GM23338 (cell line): ENCODE measurements at places on chromosomes 5 and 9. TPM values are rescaled to one million over a fixed set of nuclear protein-coding genes. Genes with fewer than 3 reads are reported as not detected.

SPACA9 gene
- 0.78 and 1.5 TPM in 2 replicates for total RNA-seq

SLF1 gene
- 33.9 and 36.3 TPM in 2 replicates for total RNA-seq

GRCh38 chr9:15570769-15571168 is 17.9 kb downstream of the CCDC171 start:
- DNase-seq: no peak

DNA sequence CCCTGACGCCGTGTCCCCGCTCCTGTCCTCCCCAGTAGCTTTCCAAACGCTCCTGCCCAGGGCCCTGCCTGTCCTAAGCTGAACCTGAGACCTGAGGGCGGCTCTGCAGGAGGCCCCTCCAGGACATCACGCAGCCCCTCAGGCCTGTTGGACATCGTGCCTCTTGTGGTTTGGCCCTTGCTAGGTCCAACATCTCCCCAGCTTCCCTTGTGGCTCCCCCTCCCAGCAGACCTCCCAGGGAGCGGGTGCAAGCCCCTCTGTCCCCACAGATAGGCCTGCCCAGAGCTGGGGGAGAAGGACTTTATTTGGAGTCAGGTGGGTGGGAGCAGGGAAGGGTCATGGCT is 4.1 kb downstream of the OBP2B start:
- no peak for DNase-seq

DNA sequence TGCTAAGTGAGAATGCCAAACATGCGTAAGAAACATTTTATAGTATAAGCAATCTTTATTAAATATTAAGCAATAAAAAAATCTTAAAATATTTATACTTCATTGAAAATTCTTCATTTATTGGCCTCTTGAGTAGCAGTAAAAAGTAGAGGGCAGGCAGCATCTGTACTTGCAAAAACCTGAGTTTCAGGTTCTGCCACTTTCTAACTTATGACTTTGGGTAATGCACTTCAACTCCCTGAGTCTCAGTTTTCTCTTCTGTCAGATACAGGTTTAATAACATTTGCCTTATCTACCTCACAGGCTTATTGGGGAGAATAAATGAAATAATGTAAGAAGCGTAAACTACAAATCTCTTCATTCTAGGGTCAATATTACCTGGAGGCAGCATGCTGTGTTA is 19.8 kb upstream of the MCTP1 start:
- no peak for DNase-seq

DNA sequence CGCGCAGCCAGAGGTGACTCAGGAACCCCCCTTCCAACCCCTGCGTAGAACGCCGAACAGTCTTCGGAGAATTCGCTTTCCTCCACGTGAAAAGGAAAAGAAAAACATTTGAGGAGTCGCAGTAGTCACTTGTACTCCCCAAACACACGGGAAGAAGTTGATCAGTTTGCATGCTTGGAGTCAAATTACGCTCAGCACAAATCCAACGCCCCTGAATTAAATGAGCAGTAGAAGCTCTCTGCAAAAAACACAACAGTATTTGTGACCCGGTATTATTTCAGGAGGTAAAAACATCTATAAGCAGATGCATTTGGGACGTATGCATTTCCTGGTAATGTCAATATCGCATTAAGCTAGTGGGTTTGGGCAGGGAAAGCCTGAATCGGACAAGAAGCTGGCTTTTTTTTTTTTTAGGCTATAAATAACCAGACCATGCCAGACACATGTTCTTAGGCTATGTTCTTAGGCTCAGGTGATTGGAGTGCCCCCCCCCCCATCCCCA is 854 bp upstream of the ARL15 start:
- peak; percentile 42 for DNase-seq

GRCh38 chr5:122172207-122172606 is 42.9 kb downstream of the ZNF474 start:
- no peak for DNase-seq

DNA sequence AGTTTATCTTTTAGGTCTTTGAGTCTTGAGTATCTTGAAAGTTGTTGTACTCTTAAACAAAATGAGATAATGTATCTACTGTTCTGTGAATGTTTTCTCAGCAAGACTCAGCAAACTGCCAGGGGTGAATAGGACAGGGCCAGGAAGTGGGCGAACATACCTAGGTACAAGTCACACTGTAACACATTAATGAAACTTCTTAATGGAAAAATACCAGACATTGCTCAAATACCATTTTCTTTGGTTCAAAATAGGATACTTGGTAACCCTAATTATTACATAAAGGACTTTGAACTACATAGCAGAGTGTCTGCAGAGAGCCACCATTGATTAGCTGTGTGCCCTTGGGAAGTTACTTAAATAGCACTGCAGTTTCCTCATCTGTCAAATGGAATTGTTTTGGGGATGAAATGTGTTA is 197.5 kb downstream of the ARHGEF28 start:
- DNase-seq: no peak

- no peak for DNase-seq
Measured at GRCh38 chr5:150625831-150626746, 14.4 kb upstream of the SYNPO start.

DNA sequence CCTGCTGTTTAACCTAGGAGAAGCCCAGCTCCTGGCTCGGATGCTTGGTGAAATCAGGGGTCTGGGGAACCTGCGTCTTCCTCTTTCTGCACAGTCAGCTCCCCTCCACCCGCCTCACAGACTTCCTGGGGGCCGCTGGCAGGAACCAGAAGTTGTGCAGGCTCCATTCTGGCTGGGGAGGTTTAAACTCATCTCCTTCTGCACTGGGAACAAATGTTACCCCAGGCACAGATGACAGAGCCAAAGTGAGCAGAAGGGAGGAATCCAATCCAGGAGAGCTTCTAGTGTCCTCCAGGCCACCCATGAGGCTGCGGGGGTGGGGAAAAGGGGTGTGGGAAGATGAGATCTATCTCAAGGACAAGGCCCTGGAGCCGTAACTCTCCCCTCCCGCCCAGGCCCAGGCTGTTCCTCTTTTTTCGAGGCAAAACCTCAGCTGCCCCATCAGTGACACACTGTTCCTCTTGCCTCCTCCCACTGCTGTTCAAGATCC is 31.2 kb downstream of the KCNMB1 start:
- DNase-seq: no peak
